ENCODE measurements at places on chromosomes 11 and 22.

GRCh38 chr11:88359541-88359940 lies 22.0 kb upstream of the CTSC start:
- H3K27me3 ChIP-seq = no peaks in the 10 kb centered on the region
- H3K27ac ChIP-seq = no peak overlapping the region
- peaks cover 11% of the 10 kb centered on the region for H3K4me1 ChIP-seq
- peak; percentile 46 for DNase-seq
- no peak overlapping the region for H3K4me3 ChIP-seq

GRCh38 chr11:22666688-22667439 lies 453 bp downstream of the GAS2 start:
- no peak overlapping the region for H3K4me3 ChIP-seq
- H3K27me3 ChIP-seq = peaks cover 53% of the 10 kb centered on the region
- peaks cover 10% of the 10 kb centered on the region for H3K4me1 ChIP-seq
- no peak overlapping the region for H3K27ac ChIP-seq
- no peak for DNase-seq
- H3K36me3 ChIP-seq = no peaks in the 10 kb centered on the region

GRCh38 chr22:27133681-27134314 lies 476.4 kb downstream of the MIAT start:
- H3K27ac ChIP-seq = no peak overlapping the region
- H3K4me3 ChIP-seq = no peak overlapping the region
- no peaks in the 10 kb centered on the region for H3K4me1 ChIP-seq
- DNase-seq = no peak

DNA sequence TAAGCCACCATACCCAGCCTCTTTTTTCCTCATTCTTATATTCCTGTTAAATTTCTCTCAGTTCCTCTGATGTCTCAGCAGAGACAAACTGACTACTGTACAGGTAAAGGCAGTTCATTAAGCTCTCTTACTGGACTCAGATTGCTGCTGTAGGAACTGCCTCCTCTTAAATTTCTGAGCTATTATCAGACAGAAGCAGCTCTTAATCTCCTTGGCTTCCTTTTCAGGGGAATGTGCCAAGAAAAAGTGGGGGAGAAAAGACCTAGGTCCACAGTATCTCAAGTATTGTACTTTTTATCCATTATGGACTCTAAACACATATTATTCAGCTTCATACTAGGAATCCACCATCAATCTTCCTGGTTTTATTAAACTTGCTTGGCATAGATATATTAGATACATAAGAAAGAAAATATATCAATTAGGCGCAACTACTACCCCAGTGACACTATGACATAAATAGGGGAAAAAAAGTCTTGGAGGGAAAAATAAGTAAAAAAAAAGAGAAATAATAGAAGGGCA lies 26.1 kb downstream of the MRTFA start:
- H3K27ac ChIP-seq = no peak overlapping the region
- H3K27me3 ChIP-seq = no peaks in the 10 kb centered on the region
- no peak overlapping the region for H3K4me3 ChIP-seq
- no peaks in the 10 kb centered on the region for H3K36me3 ChIP-seq
- DNase-seq = no peak
- peaks cover 7% of the 10 kb centered on the region for H3K4me1 ChIP-seq

DNA sequence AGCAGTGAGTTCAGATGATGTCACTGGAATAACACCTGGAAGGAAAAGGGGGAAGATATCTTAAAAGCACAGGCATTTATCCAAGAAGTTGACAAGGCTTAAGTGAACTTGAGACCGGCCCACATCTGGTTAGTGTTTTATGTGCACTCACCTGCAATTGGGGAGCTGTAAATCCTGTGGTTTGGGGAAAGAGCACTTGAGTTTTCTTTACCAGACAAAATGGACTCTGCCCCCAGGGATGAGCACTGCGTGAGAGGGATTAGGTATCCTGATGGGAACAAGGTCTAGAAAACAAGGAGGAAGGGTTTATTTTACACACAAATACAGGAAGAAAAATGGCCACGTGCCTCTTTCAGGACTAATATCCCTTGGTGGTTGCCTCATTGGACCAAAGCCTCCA lies 15.2 kb downstream of the E2F8 start:
- DNase-seq = no peak
- H3K27me3 ChIP-seq = no peaks in the 10 kb centered on the region
- H3K4me1 ChIP-seq = peaks cover 4% of the 10 kb centered on the region

All from CD4-positive, alpha-beta T cell (primary cell).